ENCODE measurements at places on chromosomes 16 and 17.

GRCh38 chr16:88976366-88977017 is 515 bp downstream of the CBFA2T3 start:
- no peak for DNase-seq

GRCh38 chr17:13351046-13351445 is 250.7 kb downstream of the HS3ST3A1 start:
- no peak for DNase-seq

- DNase-seq = no peak
These were observed 76.2 kb downstream of the SPECC1 start for GRCh38 chr17:20085283-20085845.

DNA sequence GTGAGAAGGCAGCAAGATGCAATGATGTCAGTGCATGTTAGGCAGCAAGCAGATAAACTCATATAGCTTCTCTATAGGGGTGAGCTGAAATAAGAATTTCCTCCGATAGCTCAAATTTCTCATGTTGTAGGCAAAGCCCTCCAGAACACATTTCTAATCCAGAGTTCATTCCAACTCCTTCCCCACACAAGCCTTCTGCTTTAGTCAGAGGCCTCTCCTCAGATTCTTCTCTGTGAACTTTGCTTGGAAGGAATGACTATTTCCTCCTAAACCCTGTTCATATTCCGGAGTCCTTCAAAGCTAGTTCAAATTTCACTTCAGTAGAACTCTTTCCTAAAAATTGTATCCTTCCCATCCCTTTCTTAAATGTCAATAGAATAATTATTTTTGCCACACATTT is 144.8 kb downstream of the KCNJ2 start:
- DNase-seq = no peak

DNA sequence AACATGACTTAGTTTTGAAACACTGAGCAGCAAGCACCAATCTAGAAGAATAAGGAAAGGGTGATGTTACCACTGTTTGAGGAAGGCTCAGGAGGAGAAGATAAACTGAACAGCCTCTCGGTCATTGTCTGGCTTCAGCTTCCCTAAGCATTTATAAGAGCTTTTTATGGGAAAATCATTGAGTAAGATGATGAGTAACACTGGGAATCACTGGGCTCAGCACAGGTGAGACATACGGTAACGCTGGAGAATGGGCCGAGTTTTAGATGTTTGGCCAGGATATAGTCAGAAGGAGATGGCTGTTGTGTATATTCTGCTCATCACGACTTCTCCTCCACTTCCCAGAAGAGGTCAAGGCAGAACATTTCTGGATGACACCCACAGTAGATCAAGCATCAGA is 42.2 kb upstream of the ALOX12 start:
- no peak for DNase-seq
